Glomerular endothelial cell (primary cell): ENCODE measurements at places on chromosomes 4 and X. TPM values are rescaled to one million over a fixed set of nuclear protein-coding genes. Genes with fewer than 3 reads are reported as not detected.

DNA sequence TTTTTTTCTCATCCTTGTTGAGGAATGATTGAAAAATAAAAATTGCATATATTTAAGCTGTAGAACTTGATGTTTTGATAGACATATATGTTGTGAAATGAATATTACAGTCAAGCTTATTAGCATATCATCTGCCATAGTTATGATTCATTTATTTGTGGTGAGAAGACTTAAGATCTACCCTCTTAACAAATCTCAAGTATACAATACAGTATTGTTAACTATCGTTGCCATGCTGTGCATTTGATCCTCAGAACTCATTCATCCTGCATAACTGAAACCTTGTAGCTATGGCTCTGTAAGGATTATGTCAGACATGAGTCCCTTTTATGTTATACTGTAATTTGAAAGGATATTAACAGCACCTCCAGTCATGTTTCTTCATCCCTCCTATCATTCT lies 2045.3 kb downstream of the ARAP2 start:
- no peak for DNase-seq

DNA sequence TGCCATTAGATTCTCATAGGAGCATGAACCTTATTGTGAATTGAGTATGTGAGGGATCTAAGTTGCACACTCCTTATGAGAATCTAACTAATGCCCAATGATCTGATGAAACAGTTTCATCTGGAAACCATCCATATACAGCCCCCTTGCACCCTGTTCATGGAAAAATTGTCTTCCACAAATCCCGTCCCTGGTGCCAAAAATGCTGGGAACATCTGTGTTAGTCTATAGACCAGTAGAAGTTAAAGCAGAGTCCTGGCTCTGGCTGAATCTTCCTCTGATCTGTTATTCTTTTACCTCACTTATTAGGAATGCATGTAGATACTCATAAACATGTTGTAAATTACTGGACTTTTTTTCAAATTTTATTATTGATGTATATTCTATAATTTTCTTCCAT lies 29.2 kb downstream of the SULT1B1 start:
- no peak for DNase-seq

- no peak for DNase-seq
Observed at GRCh38 chr4:89703829-89704590, 133.0 kb downstream of the SNCA start.

- DNase-seq, result no peak
Observed at GRCh38 chr4:106496061-106496460, 127.5 kb upstream of the GIMD1 start.

NDUFB11 gene
- total RNA-seq, result 60.7 and 78.8 TPM in 2 replicates
